ENCODE measurements at places on chromosomes 13 and 19.

DNA sequence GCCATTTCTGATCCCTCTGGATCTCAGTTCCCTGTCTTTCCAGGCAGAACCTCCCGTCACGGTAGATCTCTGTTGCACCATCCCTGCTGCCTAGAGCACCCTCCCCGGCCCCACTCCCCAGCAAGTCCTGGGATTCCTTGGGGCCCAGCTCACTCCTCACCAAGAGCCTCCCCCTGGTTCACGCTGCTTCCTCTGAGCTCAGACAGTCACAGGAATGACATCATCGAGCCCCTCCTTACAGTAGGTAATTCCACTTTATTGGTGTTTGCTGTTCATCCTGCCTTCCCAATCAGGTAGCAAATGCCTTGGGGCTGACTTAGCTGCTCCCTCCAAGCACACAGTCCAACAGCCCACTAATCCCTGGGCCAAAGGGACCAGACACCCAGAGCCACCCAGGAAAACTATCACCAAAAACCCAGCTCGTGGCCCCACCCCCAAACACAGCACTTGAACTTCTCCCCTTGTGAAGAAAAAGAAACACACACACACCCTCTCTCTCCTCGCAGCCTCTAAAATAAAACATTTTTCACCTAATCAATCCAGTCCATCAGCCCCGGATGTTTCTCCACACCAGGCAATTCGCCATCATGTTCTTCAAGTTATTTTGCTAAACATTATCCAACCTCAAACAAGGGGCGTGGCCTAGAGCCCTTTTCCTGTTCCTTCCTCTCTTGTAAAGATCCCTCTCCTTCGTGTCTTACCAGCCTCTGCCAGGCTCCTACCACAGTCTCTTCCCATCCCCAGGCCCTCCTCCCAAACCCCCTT lies 2.5 kb downstream of the NAPA start:
- DNase-seq, result no peak

DNA sequence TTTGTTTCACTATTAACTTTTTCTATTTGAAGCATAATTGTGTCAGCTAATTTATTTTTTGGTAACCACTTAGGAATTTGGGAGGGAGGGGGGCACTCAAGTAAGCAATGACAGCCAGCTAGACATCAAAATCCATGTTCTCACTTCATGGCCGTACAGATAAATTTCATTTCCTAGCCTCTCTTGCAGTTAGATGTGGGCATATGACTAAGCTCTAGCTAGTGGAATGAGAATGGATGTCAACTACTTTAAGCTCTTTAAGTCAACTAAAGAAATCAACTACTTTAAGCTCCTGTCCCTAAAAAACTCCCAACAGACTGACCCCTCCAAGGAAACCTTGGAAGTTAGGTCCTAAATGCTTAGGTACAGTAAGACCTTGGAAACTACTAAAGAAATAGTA lies 92.0 kb downstream of the KCNRG start:
- DNase-seq, result no peak

DNA sequence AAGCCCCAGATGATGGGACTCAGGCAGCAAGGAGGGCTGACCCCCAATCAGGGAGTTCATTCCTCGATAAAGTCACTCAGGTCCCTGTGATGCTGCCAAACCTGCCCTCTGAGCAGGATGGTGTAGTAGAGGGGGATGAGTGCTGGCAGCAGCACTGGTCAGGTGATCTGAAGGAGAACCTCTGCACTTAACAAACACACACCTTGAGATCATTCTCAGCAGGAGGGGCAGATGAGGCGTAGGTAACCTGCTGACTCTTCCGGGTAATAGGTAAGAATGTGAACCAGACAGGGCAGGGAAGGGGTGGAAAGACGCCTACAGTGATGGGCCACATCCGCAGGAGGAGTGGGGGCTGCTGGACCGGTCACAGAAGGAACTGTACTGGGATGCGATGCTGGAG lies 3.2 kb downstream of the ZNF446 start:
- no peak for DNase-seq

DNA sequence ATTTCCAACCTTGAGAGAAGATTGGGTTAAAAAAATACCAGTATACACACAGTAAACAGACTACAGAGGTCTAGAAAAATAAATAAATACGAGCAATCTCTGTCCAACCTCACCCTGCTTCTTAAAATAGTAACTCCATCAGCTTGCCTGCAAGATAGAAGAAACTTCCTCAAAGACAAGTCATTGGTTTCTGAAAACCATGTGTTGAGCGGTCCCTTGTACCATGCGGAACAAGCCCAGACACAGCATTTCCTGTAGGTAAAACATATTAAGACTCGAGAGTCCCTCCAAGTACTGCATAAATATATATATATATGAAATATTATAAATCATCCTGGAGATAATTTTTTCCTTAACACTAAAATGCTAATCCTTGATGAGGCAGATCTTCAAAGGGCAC lies 157.4 kb downstream of the MZT1 start:
- no peak for DNase-seq

DNA sequence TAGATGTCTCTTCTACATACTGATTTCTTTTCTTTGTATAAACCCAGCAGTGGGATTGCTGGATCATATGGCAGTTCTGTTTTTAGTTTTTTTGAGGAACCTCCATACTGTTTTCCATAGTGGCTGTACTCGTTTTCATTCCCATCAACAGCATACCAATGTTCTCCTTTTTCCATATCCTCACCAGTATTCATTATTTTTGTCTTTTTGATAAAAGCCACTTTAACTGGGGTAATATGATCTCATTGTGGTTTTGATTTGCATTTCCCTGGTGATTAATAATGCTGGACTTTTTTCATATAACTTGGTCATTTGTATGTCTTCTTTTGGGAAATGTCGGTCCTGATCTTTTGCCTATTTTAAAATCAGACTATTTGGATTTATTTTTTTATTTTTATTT lies 108.5 kb downstream of the PAN3 start:
- no peak for DNase-seq

- no peak for DNase-seq
Observed at GRCh38 chr19:19873381-19873780, 7.7 kb downstream of the ZNF253 start.

- DNase-seq, result no peak
Observed at GRCh38 chr19:2034729-2035589, 16.1 kb downstream of the MKNK2 start.

DNA sequence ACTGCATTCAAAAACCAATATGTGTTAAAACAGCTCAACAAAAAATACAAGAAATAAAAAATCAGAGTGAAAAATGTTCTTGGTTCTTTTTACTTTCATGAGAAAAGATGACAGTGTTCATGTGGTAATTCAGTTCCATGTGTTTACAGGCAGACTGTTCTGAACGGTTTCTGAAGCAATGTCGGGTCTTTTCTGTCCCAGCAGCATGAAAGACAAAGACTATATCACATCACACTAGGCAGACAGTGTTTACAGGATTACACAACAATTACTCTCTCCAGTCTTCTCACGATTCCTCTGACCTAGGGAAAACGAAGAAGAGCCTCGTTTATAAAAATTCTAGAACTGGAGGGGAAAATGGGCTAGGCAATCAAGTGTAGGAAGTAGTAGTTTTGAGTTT lies 83.4 kb downstream of the UBL3 start:
- no peak for DNase-seq

- no peak for DNase-seq
Observed at GRCh38 chr13:66795636-66796035, 434.5 kb downstream of the PCDH9 start.

GRCh38 chr13:70960841-70961443 lies 852.7 kb upstream of the KLHL1 start:
- no peak for DNase-seq

- DNase-seq, result no peak
Observed at GRCh38 chr13:113112893-113113845, 7.6 kb downstream of the F7 start.

DNA sequence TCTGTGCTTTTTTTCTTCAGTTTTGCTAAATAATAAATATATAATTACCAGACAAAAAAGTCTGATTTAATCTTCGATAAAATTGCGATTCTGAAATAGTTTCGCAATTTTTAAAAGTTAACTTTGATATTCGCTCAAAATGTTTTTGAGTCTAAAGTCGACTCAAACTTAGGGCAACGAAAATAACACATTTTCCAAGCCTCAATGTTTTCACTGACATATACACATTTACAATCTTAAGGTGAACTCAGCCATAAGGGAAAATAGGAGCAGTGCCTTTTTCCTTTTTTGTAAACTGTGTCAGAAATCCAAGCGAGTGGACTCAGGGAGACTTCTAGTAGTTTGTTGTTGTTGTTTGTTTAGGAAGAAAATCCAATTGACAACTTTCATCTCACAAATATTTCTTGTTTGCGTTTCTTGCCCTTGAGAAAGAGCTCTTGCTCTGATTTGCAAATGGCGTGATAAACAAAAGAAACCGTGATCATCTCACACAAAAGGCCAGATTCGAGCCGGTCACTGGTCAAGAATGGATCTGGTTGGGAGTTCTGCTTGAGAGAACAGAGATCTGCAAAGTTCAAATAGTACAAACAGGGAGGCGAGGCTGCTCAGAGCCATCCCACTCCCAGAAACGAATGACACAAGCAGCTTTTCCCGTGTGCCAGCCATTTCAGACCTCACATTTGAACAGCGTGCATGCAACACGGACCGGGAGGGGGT lies 2.1 kb downstream of the SOX21 start:
- DNase-seq, result no peak

DNA sequence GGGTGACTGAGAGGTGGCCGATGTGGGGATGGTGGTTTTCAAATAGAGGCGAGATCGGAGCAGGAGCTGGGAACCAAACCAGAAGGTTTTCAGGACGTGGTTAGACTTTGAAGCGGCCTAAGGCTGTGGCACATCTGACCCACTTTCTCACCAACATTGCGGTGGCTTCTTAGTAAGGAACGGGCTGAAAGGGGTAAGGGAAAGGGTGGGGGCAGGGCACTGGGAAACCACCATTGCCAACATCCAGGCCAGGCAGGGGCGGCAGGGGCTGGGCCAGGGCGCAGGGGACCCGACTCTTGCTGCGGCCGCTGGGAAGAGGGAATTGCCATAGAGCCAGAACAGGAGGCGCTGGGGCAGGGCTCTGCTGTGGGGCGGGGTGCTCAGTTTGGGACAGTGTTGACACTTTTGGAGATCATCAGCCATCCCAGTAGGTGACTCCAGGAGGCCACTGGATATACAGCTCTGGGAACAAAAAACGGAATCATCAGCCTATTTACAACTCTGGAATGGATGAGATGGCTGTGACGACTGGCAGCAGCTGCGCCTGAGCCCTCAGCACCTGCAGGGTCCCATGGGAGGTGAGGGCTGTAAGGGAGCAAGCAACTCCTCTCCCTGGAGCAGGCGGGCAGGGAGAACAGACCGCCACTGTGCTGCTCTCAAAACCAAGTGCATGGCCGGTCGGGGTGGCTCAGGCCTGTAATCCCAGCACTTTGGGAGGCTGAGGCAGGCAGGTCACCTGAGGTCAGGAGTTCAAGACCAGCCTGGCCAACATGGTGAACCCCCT lies 52.2 kb downstream of the IRS2 start:
- DNase-seq, result peak; percentile 53

DNA sequence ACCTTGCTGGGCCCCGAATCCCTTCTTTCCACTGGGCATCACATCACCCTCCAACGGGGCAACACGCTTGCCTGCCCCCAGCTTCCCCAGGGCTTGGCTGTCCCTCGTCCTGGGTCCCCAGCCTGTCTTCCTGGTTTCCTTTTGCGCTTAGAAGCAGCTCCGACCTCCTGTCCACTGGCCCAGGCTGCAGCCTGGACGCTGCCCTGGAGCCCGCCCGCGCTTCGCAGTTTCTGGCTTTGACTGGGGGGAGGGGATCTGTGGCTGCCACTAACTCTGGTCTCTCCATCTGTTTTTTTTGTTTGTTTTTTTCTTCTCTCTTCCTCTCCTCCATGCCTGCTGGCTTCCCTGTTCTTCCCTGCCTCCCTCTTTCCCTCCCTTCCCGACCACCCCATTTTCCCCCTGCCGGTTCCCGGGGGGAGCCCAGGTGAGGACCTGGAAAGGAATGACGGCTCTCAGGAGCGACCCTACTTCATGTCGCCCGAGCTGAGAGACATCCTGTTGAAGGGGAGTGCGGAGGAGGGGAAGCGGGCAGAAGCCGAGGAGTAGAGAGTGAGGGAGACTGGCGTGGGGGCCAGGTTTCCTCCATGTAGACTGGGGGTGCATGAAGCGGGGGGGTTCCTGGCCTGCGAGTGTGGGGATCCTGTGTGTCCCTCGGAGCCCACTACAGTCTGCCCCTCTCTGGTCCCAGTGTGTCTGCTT lies 11.5 kb upstream of the ILF3 start:
- no peak for DNase-seq
